K562 (cell line): ENCODE measurements at places on chromosomes 1 and 21.

DNA sequence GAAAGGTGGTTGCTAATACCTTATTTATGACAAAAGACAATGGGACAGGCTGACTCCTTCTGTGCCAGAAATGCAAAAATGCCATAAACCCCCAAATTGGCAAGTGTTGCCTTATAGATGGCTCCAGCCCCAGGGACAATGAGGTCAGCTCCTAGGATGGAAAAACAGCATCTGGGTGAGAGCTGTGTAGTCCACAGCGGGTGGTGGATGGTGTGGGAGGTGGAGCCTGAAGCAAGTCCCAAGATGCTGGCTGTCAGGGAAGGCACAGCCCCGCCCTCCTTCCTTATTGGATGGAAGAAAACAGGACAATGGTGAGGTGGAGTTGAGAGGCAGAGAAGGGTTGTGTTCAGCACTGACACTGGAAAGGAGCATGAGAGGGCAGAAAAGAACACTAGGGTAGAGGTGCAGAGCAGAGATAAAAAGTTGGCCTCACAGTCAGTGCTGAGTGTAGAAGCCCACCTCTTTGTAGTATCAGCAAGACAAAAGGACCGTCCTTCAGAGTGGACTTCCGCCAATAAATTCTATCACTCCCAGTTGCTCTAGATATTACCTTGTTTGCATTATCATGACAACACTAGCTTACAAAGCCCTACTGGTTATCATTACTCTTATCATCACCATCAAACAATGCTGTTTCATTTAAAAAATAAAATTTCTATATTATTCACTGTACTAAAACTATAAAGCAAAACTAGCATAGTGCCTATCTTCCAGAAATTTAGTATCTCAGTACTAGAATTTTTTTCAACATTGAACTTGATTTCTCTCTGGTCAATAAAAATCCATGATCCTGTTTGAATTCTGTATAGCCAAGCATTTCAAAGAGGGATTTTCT, 3.7 kb upstream of the SDE2 start:
- DNase-seq, result peak; percentile 100

- peak; percentile 36 for DNase-seq
Measured at GRCh38 chr1:235866205-235866912, at the start of gene LYST. LYST (minus strand) TSS chr1:235866906; CDS start chr1:235830417, 36,489 bp downstream.

DNA sequence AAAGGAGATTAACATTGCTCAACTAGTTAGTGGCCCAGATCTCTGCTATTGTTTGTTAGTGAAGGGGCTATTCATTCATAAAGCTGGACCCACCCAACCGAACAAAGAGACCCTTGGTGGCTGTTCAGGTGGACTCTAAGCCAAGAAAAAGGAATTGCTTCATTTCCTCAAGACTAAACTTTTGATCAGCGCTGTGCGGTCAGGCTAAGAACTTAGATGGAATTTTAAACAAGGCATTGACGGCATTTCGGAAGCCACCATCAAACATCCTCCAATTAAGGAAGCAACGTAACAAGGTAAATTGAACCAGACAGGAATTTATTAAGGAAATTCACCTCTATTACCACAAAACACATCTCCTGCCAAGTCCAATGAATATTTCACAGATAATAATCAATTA, 19.9 kb upstream of the SHCBP1L start:
- DNase-seq, result no peak

GRCh38 chr1:171433451-171433850, 51.9 kb upstream of the PRRC2C start:
- no peak for DNase-seq

- no peak for DNase-seq
Measured at GRCh38 chr1:209383422-209383821, 200.1 kb upstream of the CAMK1G start.

DNA sequence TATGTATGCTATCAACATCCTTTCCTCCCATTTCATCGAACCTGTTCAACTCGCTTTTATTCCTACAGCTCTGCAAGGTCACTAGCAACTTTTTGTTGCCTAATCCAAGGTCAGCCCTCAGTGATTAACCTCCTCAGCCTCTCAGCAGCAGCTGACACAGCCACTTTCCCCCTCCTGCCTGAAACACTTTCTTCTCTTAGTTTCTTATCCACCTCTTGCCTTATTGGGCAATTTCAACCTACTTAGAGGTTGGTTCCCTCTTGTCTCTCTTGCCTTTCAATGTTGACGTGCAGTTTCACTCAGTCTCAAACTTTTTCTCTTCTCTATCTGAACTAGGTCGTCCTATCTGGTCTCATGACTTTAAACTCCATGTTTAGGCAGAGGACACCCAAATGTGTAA, 156.3 kb downstream of the C1orf94 start:
- DNase-seq, result no peak
